Hematopoietic multipotent progenitor cell treated with erythropoietin and hydrocortisone succinate and interleukin-3 and kit ligand, for 8 days (in vitro differentiated cells): ENCODE measurements at places on chromosomes 16 and 17.
A peak's percentile ranks its signal among the peaks of the same experiment; 100 is the strongest.

- DNase-seq: no peak
Observed at GRCh38 chr17:38536661-38537060, 69.1 kb downstream of the SRCIN1 start.

DNA sequence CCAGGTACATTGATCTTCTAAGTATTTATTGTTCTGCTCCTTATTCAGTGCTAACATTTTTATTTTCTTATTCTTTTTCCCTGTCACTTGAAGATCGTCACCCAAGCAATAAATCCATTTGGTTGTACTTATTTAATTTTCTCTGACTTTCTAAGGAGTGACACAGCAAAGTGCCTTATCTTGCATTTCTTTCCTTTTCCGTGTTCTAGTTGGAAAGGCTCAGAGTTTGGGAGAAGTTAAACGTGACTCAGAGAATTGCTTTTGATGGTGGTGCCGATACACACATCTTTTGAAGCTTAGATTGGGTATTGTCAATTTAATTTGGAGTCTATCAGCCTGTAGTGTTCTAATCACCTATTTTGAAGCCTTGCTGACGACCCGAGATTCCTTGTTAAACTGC, 72.0 kb downstream of the PITPNC1 start:
- no peak for DNase-seq

GRCh38 chr17:79802736-79803420, 6.0 kb upstream of the CBX8 start:
- DNase-seq: peak; percentile 90

DNA sequence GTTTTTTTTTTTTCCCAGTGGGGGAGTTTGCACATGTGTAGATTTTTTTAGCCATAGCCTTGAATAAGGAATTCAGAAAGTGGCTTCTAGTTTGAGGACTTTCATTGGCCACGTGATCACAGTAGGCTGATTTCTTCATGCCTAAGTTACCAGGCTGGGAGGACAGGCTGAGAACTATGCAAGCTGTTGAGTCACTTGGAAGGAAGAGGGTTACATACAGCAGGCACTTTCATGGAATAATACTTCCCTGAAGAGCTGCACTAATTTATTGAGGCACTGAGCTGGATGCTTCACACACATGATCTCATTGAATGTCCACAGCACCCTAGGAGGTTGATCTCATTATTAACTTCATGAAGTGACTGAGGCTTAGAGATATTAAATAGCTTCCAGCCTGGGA, 22.8 kb downstream of the PRKCB start:
- DNase-seq: no peak

DNA sequence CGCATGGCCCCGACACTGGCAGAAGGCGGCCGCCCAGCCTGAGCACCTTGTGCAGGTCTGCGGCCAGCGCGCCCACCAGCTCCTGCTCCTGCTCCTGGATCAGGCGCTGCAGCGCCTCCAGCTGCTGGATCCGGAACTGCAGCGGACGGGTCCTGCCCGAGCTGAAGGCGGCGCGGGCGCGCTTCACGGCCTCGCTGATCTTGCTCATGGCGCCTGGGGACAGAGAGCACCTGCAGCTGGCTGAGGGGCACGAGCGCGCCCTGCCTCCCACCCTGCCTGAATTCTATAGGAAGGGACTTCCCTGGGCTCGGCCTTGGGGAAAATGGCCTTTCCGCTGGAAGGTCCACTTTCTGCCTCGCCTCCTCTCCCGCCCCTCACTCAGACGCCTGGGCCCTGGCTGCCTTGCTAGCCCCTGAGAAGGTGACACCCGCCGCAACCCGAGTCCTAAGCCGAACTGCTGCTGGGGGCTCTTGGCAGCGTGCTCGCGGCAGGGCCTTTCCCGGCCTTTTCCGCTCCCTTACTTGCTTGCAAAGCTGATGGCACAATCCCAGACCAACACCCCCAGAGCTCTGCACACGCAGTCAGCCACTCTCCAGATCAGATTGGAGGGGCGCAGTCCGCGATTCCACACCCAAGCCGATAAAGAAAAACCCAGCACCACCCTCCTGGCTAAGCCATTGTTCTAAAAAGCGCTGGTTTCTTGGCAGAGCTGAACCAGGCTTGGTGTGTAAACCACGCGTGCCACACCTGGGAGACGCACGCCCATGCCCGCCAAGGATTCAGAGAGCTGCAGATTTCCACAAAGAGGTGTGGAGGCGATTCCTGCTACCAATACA, 3.0 kb downstream of the ALDH3A1 start:
- DNase-seq: peak; percentile 74

DNA sequence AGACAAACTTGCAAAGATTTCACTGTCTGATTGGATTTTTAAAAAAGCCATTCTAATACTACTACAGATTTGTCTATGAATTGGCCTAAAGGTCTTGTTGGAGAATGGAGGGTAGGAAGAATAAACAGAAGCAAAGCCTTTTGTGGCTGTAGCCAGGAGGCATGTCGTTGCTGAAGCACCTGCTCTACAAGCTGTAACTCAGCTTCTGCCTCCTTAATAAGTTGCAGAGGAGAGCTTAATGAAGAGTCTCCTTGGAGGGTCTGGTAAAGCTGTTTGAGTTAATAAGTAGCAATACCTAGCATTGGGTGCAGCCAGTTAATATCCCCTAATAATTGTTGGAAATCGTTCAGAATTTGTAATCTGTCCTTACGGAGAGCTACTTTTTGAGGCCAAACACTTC, 10.0 kb upstream of the ZNF689 start:
- DNase-seq: no peak

DNA sequence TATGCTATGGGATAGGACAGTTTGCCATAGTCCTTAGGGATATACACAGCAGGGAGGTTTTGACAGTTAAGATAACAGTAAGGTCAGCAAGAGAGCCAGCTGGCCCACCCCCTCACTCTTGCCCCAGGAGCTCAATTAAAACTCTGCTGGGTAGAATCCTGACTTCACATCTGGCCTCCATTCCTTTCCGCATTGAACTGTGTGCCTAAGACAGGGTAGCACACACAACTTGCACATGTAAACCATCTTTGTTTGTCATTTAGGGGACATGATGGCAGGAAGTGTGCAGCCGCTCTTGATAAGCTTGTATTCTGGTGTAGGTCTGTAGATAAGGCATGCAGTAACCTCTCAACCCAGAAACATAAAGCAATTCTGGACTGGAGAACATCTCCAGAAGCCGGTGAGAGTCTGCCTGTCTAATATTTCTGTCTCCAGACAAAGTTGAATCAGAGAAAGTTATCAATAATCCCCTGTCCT, 5.2 kb downstream of the MINK1 start:
- peak; percentile 83 for DNase-seq
